ENCODE measurements at places on chromosomes 5 and 9.
A peak's percentile ranks its signal among the peaks of the same experiment; 100 is the strongest.

DNA sequence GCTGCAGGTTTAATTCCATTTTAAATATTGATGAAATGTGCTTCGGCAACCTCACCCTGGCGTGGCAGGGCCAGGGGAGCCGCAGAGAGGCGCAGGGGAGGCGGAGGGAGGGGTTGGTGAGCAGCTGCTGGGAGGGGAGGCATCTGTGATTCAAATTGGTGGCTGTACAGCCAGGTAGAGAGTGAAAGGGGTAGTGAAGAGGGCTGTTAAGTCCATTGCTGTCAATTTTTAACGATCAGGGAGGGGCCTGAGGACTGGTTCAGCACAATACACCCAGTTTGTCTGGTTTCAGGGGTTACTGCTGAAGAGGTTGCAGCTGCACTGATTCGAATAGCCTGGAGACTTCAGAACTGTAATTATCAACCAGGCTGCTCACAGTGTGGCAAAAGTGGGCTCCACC is 31.3 kb downstream of the LHX6 start:
- DNase-seq, result no peak

DNA sequence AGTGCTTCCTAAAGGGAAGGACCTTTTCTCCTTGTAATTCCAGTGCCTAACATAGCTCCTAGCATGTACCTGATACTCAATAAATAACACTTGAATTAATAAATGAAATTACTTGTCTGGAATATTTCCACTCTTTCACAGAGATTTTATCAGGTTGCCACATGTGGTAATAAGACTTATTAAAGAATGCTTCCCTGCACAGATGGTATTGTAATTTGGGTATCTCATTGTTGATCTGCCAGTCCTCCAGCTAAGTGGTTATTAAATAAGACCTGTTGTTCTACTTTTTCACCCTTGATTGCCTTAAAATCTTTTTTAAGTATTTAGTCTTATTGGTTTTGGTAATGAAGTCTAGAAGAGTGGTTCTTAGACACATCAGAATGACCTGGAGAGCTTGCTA is 28.1 kb upstream of the CETN3 start:
- DNase-seq, result no peak

DNA sequence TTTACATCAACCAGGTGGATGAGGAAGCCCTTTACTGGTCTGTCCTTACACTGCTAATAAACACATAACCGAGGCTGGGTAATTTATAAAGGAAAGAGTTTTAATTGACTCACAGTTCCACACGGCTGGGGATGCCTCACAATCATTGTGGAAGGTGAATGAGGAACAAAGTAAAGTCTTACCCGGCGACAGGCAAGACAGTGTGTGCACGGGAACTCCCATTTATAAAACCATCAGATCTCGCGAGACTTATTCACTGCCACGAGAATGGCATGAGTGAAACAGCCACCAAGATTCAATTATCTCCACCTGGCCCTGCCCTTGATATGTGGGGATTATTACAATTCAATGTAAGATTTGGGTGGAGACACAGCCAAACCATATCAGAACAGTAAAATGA is 67.3 kb upstream of the GRAMD2B start:
- peak; percentile 34 for DNase-seq

GRCh38 chr5:180287404-180287803 is 4.5 kb downstream of the MAPK9 start:
- no peak for DNase-seq

- no peak for DNase-seq
These were observed 38.1 kb upstream of the SMARCA2 start for GRCh38 chr9:1977026-1977425.

- no peak for DNase-seq
These were observed 10.2 kb downstream of the CEP72 start for GRCh38 chr5:622359-622758.

- DNase-seq, result no peak
These were observed 268.2 kb downstream of the MAST4 start for GRCh38 chr5:66864240-66864884.

DNA sequence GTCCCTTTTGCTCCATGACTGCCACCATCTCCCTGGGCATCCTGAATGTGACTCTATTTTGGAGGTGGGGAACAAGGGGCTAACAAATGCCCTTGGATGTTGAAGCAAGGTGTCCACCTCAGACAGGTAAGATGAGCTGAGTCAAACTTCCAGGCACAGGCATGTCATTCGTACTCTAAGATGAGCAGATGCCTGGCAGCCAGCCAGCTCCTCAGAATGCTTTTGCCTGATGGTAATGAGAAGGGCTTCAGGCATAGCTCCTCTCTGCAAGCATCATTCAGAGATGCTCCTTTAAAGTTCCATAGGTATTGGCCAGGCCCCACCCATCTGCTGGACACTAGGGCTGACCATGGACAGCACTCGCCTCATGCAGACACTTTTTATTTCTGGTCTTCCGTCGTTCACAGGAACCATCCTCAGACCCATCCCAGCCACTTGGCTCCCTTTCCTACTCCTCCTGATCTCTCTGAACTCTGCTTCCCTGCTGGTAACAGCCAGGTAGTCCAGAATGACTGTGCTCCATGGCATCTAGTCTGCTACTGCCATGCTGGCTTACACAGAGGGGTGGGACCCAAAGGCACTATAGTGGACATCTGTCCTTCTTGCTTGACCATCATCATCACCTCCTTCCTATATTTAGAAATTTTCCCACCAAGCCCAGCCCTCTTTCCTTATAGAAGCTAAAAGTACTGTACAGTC is 118.8 kb downstream of the GLIS3 start:
- no peak for DNase-seq

DNA sequence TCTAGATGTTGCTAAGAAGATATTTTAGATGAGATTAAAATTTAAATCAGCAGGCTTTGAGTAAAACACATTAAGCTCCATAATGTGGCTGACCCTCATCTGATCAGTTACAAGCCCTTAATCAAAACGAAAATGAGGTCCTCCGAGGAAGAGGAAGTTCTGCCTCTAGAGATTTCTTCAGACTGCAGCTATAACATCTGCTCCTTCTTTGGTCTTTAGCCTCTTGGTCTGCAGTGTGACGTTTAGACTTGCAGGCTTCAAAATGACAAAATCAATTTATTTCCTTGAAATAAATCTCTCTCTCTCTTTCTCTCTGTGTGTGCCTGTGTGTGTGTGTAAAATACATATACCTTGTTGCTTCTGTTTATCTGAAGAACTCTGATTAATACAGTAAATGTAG is 1429.8 kb upstream of the CDH9 start:
- no peak for DNase-seq

DNA sequence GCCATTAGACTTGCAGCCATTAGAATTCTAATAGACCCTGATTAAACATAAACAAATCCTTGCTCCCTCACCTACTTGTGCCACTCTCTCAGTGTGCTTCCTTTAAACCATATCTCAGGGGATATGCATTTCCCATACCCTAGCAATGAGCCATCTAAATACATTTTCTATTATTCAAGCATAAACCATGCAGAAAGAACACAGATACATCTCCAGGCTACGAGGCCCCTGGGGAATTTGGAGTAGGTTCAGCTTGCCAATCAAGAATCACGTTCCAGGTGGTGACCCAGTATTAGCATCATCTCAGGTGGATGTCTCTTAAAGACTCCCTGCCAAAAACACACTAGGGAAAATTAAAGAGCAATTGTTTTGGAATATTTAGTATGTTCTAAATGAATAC is 93.0 kb upstream of the CCL21 start:
- no peak for DNase-seq

GRCh38 chr5:24598956-24599355 is 45.8 kb downstream of the CDH10 start:
- no peak for DNase-seq

GRCh38 chr9:108259917-108260675 is 595.7 kb downstream of the ACTL7B start:
- DNase-seq, result no peak

DNA sequence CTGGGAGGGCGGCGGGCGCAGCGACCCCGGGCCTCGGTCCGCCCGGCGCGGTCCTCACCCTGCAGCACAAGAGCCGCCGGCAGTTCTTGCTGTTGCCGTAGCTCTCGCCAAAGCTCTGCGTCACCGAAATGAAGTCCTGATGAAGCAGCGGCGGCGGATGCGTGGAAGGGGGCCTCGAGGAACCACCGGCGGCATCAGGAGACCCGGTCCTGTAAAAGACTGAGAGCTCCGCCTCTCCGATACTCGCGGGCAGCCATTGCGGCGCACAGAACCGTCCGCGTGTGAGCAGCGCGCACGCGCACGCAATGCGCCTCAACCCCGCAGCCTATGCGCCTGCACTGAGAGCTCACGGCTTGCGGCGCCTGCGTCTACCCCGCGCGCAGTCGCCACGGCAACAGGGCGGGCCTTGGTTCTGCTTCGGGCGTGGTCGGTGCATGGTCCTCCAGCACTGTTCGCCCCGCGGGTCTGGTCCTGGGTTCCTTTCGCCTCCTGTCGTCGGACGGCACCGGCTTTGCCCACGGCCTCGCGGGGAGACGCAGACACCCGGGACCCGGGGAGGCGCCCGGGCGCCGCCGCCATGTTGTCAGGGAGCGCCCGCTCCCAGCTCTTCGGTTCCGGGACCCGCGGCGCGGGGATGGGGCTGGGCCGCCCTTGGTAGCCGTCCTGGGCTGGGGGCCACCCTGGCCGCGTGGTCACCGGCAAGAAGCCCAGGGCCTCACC is 9.3 kb upstream of the GRIN1 start:
- DNase-seq, result peak; percentile 75

DNA sequence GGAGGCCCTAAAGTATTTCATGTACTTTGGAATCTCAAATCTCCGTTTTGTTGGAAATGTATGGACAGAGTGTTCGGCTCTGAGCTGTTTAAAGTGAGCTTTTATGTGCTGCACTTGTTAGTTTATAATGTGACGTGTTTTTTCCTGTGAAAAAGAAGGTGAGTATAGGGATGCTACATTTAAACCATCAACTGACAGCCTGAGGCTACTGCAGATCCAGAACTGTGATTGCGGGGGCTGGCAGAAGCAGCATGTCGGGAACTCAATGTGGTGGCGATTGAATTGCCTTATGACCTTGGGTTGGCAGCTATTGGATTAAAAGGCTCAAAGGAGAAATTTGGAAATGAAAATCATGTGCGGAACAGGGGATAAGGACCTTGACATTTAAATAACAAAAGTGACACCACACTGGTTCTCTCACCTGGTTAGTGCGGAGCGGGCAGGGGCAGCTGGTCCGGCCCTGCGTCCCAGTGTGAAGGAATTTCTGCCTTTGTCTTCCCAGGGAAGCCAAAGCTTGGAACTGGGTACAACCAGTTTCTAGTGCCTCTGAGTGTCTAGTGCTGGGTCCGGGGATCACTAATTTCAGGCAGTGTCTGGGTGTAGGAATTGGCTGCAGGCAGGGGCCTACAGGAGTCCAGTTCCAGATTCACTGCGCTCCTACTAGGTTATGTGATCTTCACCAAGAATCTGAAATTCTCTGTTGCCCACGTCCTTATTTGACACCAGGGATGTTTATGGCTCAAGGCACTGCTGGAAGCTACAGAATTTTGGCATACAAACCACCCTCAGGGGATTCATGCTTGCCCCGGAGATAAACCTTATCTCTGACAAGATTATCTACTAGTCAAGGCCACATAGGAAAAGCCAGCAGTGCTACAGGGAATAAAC is 120.7 kb upstream of the ERCC6L2 start:
- no peak for DNase-seq

GRCh38 chr5:109987355-109987754 is 297.6 kb downstream of the MAN2A1 start:
- DNase-seq, result no peak

DNA sequence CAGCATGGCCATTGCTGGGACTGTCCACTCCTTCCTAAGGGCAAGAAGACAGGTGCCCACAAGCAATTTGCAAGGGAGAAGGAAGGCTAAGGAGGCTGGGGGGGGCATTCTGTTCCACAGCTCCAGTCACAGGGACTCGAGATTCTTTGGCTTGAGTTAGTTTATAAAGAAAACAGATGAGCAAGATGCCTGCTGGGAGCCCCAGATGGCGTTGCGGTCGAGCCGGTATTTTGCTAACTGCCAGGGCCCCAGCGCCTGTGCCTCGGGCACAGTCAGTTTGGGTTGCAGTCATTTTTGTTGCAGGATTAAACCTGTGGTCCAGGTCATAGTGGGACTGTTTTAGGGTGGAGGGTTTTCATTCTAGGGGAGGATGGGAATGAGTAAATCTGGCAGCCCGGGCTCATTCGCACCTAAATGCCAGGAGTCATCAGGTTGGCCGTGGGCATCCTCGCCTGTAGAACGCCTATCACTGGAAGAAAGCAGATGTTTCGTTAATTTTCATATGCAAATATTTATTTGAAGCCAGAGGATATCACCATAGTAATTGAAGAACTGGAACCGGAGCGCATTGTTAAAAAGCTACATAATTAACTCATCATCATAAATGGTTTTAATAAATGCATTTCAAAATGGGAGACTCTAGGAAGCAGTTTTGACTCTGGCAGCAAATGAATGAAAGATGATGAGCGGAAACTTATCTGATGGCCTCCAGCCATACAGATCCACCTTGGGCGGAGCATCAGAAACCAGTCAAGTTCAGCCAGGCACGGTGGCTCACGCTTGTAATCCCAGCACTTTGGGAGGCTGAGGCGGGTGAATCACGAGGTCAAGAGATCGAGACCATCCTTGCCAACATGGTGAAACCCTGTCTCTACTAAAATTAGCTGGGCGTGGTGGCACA is 87.1 kb upstream of the FCN2 start:
- DNase-seq, result no peak

GRCh38 chr5:119678351-119679028 is 49.1 kb downstream of the FAM170A start:
- no peak for DNase-seq

GRCh38 chr9:114003758-114004157 is 74.3 kb downstream of the AMBP start:
- DNase-seq, result no peak

- no peak for DNase-seq
These were observed 262.9 kb downstream of the AGTPBP1 start for GRCh38 chr9:85478847-85479246.

DNA sequence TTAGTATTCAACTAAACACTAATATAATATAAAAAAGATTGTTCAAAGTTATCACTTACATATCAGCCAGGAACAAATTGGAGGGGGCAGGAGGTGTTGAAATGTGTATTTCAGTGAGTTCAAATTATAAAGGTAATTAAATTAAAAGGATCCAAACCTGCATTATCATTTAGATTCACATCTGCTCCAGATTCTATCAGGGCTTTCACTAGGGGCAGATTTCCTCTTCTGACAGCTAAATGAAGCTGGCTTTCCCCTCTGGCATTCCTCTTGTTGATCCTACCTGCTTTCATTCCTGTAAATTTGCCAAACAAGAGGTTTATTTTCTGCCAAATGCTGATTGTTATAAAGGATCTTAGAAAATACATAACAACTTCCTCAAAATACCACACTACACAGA is 86.3 kb upstream of the GCNT4 start:
- no peak for DNase-seq

DNA sequence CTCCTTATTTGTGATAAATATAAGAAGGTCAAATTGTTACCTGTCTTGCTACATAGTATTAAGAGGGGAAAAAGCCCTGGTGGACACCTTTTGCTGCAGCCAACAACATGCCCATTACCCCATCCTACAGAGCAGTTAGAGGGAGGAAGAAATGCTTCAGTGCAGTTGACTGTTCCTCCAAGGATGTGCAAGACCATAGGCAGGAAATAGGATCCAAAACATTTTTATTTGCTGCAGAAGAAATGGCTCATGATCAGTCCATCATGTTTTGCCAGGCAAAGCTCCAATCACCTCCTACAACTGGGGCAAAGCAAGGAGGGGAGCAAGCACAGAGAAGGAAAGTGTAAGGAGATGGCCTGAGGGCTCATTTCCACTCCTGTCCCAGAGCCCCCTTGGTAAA is 399.1 kb upstream of the PIK3R1 start:
- no peak for DNase-seq

Data from GM12878 (cell line).